ENCODE measurements at places on chromosomes 6 and 20. TPM values are rescaled to one million over a fixed set of nuclear protein-coding genes. Genes with fewer than 3 reads are reported as not detected.

DNA sequence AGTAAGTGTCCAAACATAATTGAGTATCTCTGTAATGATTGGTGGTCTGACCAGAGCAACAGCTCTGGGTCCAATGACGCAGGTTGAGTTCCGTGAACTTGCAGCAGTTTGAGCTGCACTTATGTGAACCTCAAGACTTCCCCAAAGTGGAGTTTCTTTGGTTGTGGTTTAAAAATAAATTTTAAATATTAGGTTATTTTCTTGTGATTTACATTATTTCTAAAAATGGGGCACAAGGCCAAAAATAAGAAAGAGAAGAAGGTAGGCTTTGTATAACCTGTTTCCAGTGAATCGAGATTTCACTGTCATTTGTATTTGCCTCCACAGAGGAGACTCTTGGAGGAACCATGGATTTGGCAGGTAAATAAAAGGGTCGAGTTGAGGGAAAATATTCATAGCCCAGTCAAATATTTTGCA lies 166.4 kb upstream of the ZNF217 start:
- no peak for DNase-seq

GRCh38 chr6:21529431-21529830 lies 64.1 kb upstream of the SOX4 start:
- DNase-seq = no peak

- DNase-seq = no peak
Measured at GRCh38 chr6:32973144-32974015, 5.0 kb downstream of the BRD2 start.

The PXDC1 gene
- total RNA-seq = 1.4 TPM

Data from H7 (cell line).